ENCODE measurements at places on chromosomes 2 and 18. TPM values are rescaled to one million over a fixed set of nuclear protein-coding genes. Genes with fewer than 3 reads are reported as not detected.

The PPM1G gene
- total RNA-seq, result 91.9 TPM

The CYP27A1 gene
- total RNA-seq, result 15.8 TPM

The KCNIP3 gene
- 2.2 TPM for total RNA-seq

The ORC2 gene
- 11.1 TPM for total RNA-seq

The GAREM2 gene
- 3.4 TPM for total RNA-seq

The AFF3 gene
- 5.8 TPM for total RNA-seq

The C2orf80 gene
- not detected for total RNA-seq

The LINC00305 gene
- total RNA-seq, result 2.6 TPM

The CTAGE1 gene
- total RNA-seq, result not detected

The STPG4 gene
- total RNA-seq, result not detected

The FNDC4 gene
- total RNA-seq, result 34.3 TPM

The RGPD3 gene
- 0.05 TPM for total RNA-seq

The TRAPPC8 gene
- 21.3 TPM for total RNA-seq

The MOGAT1 gene
- total RNA-seq, result not detected

The SULT1C4 gene
- total RNA-seq, result 20.2 TPM

The SPATA3 gene
- total RNA-seq, result not detected

The GPR45 gene
- total RNA-seq, result not detected

The RFTN2 gene
- 4.6 TPM for total RNA-seq

The GCG gene
- total RNA-seq, result not detected

The CFAP65 gene
- total RNA-seq, result not detected

The FBXO36 gene
- total RNA-seq, result 1.9 TPM

The FZD7 gene
- total RNA-seq, result 10.5 TPM

The BOLL gene
- total RNA-seq, result not detected
